Stimulated activated CD4-positive, alpha-beta T cell treated with anti-CD3 and anti-CD28 coated beads, Interleukin-4, amount 100 ng/mL, for 1 hour (primary cell): ENCODE measurements at places on chromosomes 5 and 9.

DNA sequence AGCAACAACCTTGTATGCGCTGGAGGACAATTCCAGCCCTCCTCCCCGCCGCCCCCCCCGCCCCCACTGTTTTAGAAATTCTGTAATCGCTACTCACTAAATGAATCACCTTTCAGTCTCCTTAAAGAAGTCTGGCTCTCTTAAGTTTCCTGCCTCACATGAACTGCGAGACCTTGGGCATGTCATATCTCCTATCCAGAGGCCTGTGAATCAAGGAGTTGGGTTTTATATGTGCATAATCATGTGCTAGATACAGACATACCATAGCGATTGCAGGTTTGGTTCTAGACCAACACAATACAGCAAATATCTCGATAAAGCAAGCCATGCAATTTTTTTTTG lies 337 bp upstream of the DMAC1 start:
- DNase-seq = no peak

GRCh38 chr9:103721056-103721455 lies 373.1 kb upstream of the SMC2 start:
- no peak for DNase-seq

DNA sequence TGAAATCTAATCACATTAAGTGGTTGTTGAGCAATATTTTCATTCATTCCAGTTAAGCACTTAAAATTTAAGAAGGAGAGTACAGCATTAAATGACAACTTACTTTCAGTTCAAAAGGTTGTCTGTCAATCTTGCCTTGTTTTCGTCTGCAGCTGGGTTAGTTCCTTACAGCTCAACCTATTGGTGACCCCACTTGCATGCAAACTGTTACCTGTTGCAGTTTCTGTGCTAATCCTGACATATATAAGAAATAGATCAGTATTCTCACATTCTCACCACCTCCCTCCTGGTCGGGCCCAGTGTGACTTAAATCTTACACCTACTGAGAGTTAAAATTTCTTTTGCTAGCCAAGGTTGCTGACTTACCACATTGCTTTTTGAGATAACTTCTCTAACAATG lies 191.8 kb upstream of the SMC2 start:
- no peak for DNase-seq

DNA sequence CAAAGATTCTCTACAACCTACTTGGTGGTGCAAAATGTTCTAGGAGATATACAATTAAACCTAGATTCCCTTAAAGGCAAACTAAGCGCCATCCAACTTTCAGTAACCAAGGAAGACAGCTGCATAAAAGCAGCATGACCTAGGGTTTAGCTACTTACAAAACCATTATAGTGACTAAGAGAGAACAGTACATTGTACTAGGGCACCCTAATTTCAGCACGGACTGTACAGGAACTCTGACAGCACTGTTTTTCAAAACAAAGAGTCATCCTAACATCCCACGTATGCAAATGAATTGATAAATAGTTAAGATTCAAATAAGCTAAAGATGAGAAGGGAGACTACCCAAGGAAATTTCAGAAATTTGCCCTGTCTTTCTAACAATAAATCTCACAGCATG lies 30.0 kb downstream of the STRBP start:
- DNase-seq = no peak

GRCh38 chr5:132460846-132461568 lies 29.6 kb downstream of the IRF1 start:
- DNase-seq = no peak

DNA sequence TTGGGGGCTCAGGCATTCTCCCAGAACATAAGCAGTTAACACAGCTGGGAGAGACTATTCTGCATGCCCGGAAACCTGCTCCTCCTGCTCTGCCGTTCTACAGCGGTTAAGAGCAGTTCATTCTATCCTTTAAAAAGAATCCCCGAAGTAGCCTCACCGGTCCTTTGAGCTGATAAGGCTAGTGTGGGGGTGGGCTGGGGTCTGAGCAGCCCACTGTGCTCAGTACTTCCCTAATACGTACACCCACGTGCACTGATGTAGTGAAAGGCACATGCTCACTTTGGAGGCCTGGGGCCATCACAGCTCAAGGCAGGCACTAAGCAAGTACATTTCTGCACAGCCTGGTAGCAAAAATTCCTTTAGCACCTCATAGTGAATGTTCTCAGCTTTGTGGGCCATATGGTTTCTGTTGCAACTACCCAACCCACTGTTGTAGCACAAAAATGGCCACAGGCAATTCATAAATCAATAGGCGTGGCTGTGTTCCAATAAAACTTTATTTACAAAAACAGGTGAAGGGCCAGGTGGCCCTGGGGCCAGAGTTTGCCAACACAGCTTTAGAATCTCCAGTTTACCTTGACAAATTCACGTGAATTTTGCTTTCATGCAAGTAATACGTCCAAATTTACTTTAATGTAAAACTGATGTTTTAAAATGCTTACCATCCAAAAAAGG lies 136.4 kb downstream of the ZNF354C start:
- no peak for DNase-seq

DNA sequence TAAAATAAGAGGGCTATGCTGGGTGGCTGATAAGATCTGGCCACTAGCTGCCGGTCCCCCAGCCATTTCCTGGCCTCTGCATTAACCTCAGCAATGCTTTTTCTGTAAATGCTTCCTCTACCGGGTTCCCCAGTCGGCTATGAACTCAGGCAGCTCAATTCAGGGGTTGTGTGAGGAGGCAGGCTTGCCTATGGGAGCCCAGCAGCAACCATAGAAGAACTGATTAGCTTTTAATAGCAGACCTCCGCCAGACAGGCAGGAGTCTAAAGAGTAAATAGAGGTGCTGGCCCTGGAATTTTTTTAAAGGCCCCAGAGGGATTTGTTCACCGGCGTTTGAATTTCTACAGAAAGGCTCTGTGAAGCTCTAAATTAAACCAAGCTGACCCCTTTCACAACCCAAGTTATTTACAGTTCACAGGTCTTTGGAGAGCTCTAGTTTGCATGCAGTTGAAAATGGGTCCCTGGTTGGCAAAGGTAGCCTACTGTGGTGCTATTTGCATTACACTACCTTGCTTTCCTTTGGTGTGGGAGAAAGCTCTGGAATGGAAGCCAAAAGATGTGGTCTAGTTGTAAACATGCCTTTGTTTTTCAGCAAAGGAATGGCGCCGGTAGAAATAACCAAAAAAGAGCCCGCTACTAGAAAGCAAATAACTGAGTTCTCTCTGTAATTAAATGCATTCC lies 289.7 kb upstream of the SEMA6A start:
- DNase-seq = no peak

DNA sequence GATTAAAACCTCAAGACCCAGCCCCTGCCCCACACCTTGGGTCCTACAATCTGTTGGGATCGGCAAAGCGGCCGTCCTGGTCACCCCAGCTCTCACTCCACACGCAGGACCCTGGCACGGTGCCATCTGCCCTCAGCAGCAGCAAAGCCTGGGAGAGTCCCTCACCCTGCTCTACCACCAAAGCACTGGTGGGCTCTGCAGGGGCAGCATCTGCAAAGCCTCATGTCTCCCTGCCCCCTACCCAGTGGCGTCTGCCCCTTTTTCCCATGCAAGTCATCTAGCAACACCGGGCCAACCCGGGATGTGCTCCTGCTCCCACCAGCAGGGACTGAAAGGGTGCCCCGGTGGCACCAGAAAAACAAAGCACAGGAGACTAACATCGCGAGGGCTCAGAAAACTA lies 19.6 kb upstream of the CNOT6 start:
- DNase-seq = no peak

GRCh38 chr9:79574781-79575180 lies 3.0 kb downstream of the TLE4 start:
- DNase-seq = no peak

DNA sequence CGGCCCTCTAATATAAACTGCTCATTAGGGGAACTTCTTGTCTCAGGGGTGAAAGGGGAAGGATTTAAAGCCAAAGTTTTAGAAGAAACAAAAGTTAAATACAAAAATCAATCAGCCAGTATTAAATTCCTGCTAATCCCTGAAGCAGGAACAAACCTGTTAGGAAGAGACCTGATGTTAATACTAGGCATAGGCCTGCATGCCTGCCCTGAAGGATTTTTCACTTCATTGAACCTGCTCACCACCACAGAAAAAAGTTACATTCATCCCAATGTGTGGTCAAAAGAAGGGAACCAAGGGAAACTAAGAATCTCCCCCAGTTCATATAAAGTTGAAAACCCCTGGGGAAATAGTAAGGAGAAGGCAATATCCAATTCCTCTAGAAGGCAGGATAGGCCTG lies 9.4 kb upstream of the RNF180 start:
- DNase-seq = no peak

DNA sequence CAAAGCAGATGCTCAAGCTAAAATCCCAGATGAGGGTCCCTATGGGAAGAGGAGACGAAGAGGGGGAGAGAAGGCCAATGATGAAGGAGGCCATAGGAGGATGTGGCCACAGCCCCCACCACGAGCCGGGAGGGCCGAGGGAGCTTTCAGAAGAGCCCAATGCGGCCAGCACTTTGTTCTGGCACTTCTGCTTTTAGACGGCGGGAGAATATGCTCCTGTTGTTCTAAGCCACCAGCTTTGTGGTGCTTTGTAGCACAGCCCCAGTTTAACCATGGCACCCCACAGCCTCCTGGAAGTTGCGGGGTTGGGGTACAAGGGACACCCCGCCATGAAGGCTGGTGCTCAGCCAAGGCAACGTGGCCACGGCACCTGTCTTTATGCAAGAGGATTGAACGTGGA lies 33.4 kb downstream of the LPCAT1 start:
- no peak for DNase-seq

DNA sequence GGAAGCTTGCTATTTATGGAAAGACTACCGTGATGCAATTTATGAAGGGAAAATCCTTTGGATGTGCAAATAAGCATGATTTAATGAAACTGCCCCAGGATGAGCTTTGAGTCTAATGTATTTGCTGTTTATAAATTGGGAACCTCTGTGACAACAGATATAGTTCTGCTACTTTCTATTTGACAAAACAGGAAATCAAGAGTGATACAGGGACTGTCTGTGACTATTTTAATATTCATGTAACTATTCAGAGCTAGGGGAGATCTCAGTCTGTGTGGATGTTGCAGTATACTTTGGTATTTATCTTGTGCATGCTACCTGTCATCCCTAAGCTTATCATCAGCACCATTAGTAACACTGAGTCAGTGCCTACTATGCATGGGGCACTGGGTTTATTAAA lies 132.1 kb downstream of the PDZD2 start:
- no peak for DNase-seq

- no peak for DNase-seq
Measured at GRCh38 chr5:5335700-5336264, 86.7 kb upstream of the ICE1 start.

DNA sequence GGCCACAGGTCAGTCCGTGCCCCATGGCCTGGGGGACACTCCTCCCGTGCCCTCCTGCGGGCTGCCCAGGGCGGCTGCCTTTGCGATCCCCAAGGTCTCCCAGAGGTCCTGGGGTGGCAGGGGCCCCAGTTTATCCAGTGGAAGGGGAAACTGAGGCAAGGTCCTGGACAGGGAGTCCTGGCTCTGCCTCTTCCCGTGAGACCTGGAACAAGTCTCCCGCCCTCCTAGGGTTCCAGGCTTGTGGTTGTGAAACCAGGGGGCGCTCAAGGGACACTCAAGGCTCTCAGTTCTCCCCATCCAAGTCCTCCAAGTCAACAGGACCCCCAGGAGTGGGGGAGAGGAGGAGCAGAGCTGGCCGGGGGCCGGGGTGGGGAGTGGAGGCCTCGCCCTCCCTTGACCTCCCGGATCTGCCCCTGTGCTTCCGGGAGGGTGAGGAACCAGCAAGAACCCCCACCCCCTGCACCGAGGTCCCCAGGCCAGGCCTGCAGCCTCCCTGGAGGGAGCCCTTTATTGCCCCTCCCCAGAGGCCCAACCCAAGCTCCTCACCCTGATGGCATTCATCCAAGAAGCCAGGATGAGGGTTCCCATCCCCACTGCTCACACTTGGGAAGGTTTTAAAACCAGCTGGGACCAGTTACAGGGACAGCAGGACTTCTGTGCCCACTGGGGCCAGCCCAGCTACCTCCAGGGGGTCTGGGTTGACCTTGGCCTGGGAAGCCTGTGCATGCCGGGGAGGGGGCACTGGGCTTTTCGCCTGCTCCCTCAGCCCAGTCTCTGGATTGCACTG lies 24.7 kb upstream of the TMEM250 start:
- DNase-seq = no peak

GRCh38 chr9:34139477-34140146 lies 13.1 kb upstream of the DCAF12 start:
- no peak for DNase-seq

- DNase-seq = no peak
Measured at GRCh38 chr5:70440-70839, 21.5 kb upstream of the PLEKHG4B start.

GRCh38 chr9:109256336-109256735 lies 64.5 kb downstream of the EPB41L4B start:
- no peak for DNase-seq

- DNase-seq = peak; percentile 34
Measured at GRCh38 chr5:161546470-161547301, at the start of gene GABRB2. Gene GABRB2, minus strand, starts transcription at chr5:161546725. Its CDS starts 82 bp downstream, at chr5:161546643.

GRCh38 chr9:89362647-89363310 lies 44.5 kb downstream of the SECISBP2 start:
- no peak for DNase-seq

- DNase-seq = no peak
Measured at GRCh38 chr5:88877826-88878225, 5.2 kb downstream of the MEF2C start.

DNA sequence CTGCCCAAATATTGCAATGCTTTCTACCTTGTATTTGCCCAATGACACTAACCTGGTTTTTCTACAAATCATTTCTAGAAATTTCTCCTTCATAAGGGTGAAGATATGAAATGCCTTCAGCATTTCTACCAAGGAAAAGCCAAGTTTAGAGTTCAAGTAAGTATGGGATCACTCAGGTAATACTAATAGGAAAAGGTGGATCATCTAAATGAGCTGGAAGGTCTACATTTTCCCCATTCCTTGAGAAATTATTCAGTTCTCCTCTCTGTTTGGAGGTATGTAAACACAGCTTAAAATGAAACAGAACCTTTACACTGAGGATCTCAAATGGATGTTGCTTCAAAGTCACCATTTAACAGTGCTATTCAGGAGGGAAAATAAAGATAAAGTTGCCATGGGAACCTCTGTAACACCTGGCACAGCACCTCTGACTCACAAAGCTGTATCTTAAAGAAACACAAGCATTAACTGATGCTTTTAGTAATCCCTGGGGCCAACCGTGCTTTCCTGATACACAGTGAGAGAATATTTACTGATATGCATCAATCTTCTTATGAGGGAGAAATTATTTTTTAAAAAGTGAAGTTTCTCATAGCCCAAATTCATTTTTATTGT lies 161.3 kb downstream of the DRD1 start:
- DNase-seq = no peak

DNA sequence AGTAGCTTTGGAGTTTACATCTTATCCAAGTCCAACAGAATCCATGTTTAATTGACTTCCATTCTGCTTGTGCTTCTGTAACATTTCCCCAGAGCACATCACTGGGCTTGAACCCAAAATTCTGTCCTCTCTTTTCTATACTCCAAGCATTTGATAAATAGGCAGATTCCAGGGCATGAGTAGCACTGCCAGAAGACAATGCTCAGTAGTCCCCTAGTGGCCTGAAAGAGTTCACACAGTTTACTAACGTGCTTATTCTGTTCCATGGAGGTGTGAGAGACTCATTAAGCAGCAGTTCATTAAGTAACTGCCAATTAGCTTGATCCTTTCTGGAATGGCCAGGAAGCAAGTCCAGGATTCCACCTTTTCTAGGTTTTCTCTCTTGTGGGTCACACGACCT lies 9.4 kb upstream of the GABRA6 start:
- DNase-seq = no peak

- DNase-seq = no peak
Measured at GRCh38 chr5:15326471-15326870, 173.5 kb upstream of the FBXL7 start.

- no peak for DNase-seq
Measured at GRCh38 chr9:85892401-85892800, 48.5 kb upstream of the NAA35 start.

- no peak for DNase-seq
Measured at GRCh38 chr5:170408226-170408625, 19.1 kb upstream of the KCNMB1 start.
